ENCODE measurements at places on chromosomes 5 and 9.

- no peak for DNase-seq
Observed at GRCh38 chr9:94805051-94805489, 78.6 kb downstream of the AOPEP start.

DNA sequence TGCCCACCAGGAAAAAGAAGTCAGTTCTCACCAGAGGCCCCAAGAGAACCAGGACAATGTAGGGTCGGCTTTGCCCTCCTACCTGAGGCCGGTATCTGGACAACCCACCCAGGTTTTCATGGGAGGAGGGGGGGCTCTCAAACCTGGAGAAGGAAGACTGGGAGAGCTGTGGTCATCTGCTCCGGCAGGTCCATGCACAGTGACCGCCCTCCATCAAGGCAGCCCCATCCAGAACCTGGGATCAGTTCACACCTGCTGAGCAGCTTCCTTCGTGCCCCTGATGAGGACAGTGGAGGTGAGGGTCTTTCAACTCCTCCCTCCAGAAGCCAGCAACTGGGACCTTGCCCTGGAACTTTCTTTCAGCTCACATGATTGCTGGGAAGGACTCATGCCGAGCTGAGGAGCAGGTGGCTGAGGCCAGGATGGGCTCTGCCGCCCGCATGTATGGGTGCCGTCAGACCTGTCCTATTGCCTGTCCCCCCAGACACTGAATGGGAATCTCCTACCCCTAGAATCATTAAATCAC is 20.8 kb upstream of the FIBCD1 start:
- no peak for DNase-seq

DNA sequence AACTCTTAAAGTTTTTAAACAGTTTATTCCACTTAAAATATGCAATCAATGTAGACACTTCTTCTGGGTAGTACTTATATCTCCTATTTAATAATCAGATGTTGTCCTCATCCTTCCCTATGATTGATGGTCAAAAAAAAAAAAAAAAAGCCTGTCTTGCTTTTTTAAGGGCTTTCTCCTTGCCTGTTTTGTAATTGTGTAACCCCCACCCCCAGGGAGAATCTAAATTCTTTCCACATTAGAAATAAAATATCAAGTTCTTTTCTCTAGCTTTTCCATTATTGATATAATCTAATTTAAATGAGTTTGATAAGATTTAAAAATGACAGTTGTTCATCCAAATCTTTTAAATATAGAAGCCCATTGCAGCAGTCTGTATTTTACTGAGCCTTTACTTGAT is 119.7 kb downstream of the CHSY3 start:
- DNase-seq, result no peak

DNA sequence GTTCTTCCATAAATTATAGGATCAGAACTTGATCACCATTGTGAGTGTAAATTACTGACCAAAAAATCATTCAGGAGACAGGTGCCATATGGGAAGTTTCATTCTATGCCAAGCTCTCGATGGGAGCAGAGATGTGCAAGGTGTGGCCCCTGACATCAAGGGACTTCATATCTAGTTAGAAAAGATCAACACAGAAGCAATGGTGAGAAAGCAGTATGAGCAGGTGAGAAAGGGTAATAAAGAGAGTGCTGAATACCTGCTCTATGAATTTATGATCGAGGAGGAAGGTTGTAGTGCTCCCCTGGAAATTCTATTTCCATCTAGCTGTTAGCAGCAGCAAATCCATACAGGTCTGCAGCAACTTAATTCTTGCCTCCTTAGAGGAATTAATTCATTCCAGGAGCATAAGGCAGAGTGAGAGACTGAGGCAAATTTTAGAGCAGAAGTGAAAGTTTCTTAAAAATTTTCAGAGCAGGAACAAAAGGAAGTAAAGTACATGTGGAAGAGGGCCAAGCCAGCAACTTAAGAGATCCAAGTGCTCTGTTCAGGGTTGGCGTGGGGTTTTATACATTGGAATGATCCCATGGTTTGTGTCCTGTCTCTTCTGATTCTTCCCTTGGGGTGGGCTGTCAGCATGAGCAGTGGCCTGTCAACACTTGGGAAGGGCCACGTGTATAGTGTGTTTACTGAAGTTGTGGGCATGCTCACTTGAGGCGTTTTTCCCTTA is 181.8 kb downstream of the SAXO1 start:
- DNase-seq, result no peak

DNA sequence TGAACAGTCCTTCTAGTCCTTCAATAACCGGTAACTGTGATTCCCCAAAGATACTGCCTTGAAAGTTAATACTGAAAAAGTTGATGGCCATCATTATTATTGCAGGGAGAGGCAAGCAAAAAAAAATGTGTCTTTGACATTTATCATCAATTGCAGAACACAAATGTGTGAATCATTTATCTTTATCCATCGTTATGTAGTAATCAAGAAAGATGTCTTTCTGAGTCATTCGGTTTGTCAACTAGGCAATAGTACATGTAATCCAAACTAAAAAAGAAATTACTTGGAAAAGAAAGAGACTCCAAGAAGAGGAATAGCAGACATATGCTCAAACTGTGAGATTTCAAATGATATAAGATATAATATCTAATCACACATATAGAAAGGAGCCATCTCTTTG is 473.0 kb downstream of the CETN3 start:
- DNase-seq, result no peak

DNA sequence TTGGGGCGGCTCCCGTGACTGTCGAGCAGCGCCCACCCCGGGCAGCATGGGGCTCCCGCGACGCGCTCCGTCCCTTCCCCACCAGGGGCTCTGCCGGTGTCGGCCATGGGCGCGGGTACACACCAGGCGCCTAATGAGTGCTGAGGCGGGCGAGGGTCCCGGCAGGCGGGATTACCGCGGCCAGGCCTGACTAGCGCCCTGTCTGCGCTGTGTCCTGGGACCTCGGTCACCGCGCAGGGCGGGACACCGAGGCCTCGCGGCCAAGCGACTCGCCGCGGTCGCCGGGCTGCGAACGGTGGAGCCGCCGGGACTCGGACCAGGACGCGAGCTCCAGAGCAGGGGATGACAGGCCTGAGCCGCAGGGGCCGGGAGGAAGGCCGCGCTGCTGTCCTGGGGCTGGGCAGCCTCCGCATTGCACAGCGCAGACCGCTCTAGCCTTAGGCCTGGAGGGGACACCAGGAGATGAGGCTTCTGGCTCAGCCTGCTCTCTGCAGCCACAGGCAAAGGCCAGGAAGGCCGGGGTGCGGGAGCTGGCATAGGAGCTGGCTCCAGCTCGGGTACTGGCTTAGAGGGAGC is 14.1 kb downstream of the LCN10 start:
- no peak for DNase-seq

DNA sequence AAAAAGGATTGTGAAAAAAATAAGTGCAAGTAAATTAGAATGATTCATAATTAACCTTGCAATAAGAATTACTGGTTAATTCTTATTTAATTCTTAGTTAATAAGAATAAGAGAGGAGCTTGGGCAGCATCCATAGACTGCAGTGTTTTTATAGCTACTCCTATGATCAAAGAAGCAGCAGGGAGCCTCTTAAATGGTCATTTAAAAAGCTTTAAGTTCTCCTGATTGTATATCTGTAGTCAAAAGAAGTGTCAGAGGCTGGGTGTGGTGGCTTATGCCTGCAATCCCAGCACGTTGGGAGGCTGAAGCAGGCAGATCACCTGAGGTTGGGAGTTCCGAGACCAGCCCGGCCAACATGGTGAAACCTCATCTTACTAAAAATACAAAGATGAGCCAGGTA is 14.4 kb downstream of the ACER2 start:
- DNase-seq, result peak; percentile 3

DNA sequence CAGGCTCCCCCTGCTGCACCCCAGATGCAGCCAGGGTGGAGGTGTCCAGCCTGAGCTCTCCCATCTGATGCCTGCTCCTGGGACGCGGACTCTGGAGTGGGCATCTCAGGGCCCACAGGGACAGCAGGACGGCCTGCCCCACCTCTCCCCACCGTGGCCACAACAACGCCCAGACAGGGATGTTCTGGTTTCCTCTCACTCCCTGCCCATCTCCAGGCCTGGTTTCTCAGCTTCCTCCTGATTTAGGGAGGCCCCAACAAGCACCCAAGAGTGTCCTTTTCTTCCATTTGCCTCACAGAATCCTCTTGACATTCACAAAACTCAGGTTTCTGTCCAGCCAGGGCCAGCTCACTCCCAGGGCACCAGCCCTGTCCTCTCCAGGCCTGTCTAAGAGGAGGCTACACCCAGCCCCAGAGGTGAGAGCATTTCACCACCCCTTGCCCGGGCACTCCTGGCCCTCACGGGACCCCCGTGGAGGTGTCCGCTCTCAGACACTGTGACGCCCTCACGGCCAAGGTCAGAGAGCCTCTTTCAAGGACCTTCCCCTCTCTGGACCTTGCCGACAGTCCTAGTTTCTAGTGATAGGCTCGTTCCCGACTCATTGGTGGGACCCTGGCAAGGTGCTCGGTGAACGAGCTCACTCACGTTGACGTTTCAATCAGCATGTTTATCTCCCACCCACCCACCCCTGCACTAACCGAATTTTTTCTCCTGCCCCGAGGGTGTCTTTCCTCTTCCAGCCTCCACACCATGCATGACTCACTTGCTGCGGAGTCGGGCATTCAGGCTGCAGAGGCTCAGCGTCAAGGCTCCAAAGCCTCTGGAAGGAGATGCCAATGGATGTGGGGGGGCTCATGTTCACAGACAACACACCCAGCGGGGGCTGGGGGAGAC is 62.0 kb upstream of the UNC5A start:
- DNase-seq, result no peak

DNA sequence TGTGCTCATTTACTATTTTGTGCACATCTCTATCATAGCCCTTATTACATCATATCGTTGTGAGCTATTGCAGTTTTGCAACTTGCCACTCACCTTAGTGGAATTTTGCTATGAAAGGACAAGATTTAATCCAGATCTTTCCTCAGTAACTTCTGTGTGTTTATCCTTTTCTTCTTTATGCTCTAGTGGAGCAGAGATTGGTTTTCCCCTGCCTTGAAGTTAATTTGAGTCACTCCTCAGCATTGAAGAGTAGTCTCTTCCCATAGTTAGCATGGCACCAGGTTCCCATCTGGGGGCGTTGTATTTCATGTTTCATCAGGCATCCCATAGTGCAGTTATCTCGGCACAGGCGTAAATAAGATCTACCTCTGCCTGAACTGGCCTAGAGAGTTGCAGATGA is 510.4 kb downstream of the PSAT1 start:
- no peak for DNase-seq
